GM18507 (cell line): ENCODE measurements at places on chromosomes 6 and 20.

- no peak for DNase-seq
These were observed 12.4 kb downstream of the TBC1D7 start for GRCh38 chr6:13315896-13316295.

GRCh38 chr20:52150440-52151258, 40.9 kb downstream of the ZFP64 start:
- DNase-seq: no peak

GRCh38 chr6:5670811-5671561, 335.7 kb downstream of the NRN1 start:
- no peak for DNase-seq

GRCh38 chr20:51337126-51337805, 205.3 kb downstream of the NFATC2 start:
- no peak for DNase-seq

DNA sequence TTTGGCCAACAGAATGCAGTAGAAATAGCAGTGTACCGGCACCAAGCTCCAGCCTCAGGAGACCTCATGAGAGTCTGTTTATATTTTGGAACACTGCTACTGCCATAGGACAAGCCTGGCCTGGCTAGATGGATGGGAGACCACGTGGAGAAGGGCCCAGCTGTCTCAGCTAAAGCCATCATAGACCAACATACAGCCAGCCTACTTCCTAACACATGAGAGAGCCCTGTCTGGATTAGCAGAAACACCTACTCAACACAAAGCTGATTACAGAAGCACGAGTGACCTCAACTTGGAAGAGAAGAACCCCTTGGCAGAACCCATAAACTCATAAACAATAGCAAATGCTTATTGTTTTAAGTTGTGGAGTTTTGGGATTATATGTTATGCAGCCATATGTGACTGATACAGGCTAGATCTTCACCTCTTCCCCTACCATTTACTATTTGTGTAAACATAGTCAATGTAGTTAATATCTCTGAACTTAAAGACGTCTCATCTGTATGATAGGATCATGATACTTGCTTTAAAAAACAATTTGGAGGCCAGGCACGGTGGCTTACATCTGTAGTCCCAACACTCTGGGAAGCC, 199.4 kb upstream of the ZNF217 start:
- no peak for DNase-seq

DNA sequence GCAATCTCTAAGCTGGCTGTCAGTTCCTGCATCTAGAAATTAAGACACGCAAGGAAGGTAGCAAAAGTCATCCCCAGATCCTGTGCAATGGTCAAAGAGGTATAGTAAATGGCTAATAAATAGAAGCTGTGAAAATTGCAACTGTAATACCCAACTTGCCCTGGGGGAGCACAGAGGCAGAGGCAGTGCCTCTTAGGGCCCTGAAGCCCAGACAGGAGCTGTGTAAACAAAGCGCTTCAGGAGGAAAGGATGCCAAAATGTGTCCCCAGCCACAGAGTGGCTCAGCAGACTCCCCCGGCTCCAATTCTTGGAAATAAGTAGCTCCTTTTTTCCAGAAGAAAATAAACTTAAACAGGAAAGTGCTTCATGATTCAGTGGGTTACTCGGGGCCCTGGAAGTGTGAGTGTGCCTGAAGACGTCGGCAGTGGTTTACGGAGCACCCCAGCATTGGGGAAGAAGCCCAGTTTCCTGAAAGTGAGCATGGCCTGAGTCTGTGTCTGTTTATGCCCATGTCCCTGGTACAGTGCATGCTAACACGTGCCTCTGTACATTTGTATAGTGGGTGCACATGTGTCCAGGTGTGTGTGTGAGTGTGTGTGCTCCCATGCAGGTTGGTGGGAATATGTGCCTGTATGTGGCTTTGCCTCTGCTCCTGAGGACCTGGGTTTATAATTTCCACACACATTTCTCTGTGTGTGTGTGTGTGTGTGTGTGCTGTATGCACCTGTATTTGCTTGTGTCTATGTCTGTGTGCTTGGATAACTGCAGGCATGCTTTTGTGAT, 246.7 kb downstream of the MAFB start:
- DNase-seq: no peak

GRCh38 chr6:43708860-43709653, 21.5 kb upstream of the MRPS18A start:
- DNase-seq: no peak

GRCh38 chr6:105648276-105648675, 245.4 kb upstream of the PREP start:
- no peak for DNase-seq

- DNase-seq: no peak
These were observed 106.8 kb downstream of the PDE10A start for GRCh38 chr6:165556116-165556843.

- DNase-seq: no peak
These were observed 555.5 kb upstream of the JARID2 start for GRCh38 chr6:14690120-14691056.

DNA sequence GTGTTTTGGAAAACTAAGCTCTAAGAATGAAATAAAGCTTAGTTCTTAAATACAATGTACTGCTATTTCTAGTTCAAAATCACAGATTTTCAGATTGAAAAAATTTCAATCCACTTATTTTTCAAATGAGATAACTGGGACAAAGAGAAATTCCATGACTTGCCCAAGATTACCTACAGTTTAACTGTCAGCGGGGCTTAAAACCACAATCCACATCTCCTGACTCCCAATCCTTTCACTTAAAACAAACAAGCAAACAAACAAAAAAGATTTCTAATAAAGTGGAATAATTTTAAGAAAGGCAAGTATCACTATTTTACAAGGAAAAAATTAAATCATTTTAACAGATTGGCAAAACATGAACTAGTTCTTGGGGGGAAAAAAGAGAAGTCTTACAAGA, 4.2 kb downstream of the PHIP start:
- no peak for DNase-seq

DNA sequence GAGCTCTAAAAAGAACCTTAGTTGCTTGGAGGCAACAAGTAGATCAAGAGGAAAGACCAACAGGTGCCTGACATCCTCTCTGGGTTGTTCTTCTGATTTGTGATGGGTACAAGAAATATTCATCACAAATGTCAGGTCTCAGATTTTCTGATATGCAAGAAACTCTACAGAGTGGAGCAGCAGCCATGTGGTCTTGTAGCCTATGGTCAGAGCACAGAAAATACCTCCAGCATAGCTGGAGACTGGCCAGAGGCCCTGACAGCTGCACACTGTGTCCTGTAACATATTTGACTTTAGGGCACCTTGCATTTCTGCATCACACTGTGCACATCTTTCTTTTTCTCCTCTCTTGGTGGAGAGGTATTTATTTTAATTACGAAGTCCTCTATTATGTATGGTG, 116.3 kb downstream of the GMPR start:
- DNase-seq: no peak

DNA sequence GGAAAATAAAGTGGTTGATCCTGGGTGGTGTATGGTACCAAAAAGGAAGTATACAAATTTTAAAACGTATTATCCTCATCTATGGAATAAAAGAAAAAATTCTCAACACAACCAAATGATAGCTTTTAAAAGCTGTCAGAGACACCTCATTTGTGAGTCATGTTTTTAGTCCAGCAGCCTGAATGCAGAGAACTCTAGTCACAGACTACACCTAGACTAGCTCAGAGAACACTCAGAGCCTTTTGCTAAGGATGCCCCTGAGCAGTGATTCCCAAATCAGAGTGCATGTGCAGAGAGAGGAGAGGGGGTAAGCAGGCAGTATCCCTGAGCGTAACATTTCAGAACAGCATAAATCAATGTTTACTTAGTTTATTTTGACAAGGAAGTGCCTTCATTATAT, 809.3 kb downstream of the HACE1 start:
- no peak for DNase-seq

DNA sequence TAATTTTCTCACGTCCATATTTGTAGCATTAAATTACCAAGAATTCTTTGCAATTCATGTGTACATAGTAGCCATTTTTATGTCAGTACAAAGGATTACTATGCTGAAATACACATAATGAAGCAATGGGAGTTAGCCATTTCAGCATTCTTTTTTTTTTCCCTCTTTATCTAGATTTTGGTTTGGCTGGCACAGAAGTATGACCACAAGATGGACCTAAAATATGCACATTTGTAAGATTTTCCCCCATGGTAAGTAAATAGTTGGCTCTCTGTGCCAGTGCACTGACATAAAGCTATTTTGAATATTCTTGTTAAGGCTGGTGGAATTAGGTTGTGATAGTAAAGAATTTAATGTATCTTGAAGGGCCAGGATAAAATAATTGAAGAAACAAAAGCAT, 486.1 kb upstream of the BTBD3 start:
- no peak for DNase-seq

- no peak for DNase-seq
These were observed 45.2 kb downstream of the THEMIS start for GRCh38 chr6:127855542-127856159.

- no peak for DNase-seq
These were observed 64.0 kb downstream of the THBS2 start for GRCh38 chr6:169189686-169190085.

DNA sequence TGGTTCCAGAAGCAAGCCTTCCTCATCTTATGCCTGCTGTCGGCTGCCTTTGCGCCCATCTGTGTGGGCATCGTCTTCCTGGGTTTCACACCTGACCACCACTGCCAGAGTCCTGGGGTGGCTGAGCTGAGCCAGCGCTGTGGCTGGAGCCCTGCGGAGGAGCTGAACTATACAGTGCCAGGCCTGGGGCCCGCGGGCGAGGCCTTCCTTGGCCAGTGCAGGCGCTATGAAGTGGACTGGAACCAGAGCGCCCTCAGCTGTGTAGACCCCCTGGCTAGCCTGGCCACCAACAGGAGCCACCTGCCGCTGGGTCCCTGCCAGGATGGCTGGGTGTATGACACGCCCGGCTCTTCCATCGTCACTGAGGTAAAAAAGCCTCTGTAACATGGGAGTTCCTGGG, 366 bp downstream of the SLC22A1 start:
- no peak for DNase-seq

- DNase-seq: no peak
These were observed 56.6 kb downstream of the NPEPL1 start for GRCh38 chr20:58749098-58749769.

- no peak for DNase-seq
These were observed 164.2 kb downstream of the NFATC2 start for GRCh38 chr20:51378171-51378928.

GRCh38 chr6:20175810-20176410, 36.4 kb downstream of the MBOAT1 start:
- DNase-seq: no peak

- DNase-seq: no peak
These were observed 35.6 kb downstream of the RIOK1 start for GRCh38 chr6:7424967-7425807.

- DNase-seq: no peak
These were observed 18.1 kb downstream of the NPEPL1 start for GRCh38 chr20:58710481-58711265.

GRCh38 chr6:3286641-3287171, 28.0 kb downstream of the PSMG4 start:
- no peak for DNase-seq

- no peak for DNase-seq
These were observed 24.2 kb downstream of the MGME1 start for GRCh38 chr20:17992847-17993513.

- no peak for DNase-seq
These were observed 3.3 kb upstream of the MOG start for GRCh38 chr6:29653452-29654038.

GRCh38 chr20:1804554-1804956, 90.7 kb upstream of the SIRPA start:
- no peak for DNase-seq

- no peak for DNase-seq
These were observed 6.5 kb downstream of the ELOVL5 start for GRCh38 chr6:53342217-53342616.

DNA sequence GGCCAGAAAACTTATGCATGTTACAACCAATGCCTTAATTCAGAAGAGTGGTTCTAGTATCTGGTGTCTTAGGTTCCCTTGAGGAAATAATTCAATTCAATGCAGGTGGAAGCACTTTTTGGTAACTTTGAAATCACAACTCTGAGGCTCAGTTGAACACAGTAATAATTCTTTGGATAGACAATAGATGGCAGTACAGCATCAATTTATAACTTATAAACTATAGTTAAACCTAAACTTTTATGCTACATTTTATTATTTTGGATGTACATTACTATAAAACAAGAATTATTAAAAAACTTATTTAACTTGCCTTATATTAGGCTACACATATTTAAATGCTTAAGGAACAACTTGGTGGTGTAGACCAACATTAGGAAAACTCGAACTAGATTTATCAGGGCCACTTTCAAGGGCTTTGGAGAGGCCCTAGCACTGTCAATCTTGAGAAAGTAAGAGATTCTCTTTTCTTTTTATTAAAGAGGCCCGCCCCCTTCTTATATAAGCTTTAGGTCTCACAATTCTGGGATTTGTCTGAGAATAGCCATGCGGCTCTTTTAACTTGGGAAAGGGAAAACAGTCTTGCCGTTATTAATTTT, 85.9 kb downstream of the CRYBG1 start:
- no peak for DNase-seq

DNA sequence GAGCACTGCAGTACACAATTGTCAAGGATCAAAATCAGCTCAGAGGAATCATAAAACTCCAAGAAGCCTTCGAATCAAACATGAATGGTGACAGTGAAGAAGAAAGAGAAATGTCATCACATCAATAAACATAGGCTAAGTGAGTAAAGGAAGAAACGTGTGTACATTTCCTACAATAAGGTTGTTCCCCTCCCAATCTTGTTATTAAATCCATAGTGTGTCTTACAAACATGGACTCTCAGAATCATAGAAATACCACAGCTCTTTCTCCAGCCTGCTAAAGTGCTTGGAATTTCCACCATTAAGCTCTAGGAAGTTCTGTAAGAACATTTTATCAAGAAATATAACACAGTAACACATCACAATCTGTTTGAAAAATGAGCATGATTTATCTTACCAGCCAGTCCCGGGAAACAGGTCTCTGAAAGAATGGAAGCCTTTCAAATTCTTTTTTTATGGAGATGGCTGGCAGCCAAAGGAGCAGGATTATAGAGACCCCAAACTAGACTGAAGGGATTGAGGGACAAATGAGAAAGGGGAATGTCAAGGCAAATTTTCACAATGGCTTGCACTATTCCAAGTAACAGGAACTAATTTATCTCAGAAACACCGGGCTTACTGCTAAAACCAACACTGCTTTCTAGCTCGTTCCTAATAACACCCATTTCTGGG, 4.5 kb upstream of the TNFAIP3 start:
- no peak for DNase-seq

- no peak for DNase-seq
These were observed 29.2 kb upstream of the CEP85L start for GRCh38 chr6:118680452-118681095.

GRCh38 chr20:7673841-7674240, 266.4 kb downstream of the HAO1 start:
- no peak for DNase-seq

GRCh38 chr20:13821876-13822275, 37.0 kb downstream of the NDUFAF5 start:
- DNase-seq: no peak

- DNase-seq: no peak
These were observed 161.8 kb downstream of the SCML4 start for GRCh38 chr6:107662333-107662732.

DNA sequence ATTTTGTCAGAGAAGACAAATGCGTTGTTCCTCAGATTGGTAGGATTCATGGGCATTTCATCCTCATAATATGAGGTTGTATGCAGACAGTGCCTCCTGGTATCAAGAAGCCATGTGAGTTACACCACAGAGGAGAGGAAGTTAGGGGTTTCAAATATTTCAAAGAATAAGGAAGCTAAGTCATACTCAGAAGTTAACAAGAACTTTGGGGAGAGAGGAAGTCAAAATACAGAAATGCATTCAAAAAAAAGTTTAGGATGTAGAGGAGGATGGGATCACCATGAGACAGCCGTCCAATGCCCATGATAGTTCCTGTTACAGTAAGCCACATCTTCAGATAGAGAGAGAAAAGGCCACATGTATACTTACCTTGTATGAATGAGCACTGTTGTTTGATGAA, 22.3 kb downstream of the HLA-DOB start:
- no peak for DNase-seq
